Progenitor cell of endocrine pancreas (in vitro differentiated cells): ENCODE measurements at places on chromosomes 7 and 10. TPM values are rescaled to one million over a fixed set of nuclear protein-coding genes. Genes with fewer than 3 reads are reported as not detected.

The UNC5B gene
- total RNA-seq = 3.7 and 6.0 TPM in 2 replicates

The PDE6C gene
- not detected in 2 replicates for total RNA-seq

The LRRC18 gene
- not detected in 2 replicates for total RNA-seq

The ERVW-1 gene
- not detected in 2 replicates for total RNA-seq

The LRRC4 gene
- total RNA-seq = 15.9 and 19.4 TPM in 2 replicates

- no peak overlapping the region for H3K27ac ChIP-seq
- DNase-seq = no peak
- H3K36me3 ChIP-seq = peaks cover 16% of the 10 kb centered on the region
- H3K4me3 ChIP-seq = no peak overlapping the region
- peaks cover 2% of the 10 kb centered on the region for H3K4me1 ChIP-seq
- H3K27me3 ChIP-seq = peaks cover 4% of the 10 kb centered on the region
Measured at GRCh38 chr7:111753968-111754367, 191.7 kb upstream of the IMMP2L start.

- no peak for DNase-seq
- no peaks in the 10 kb centered on the region for H3K27me3 ChIP-seq
- H3K27ac ChIP-seq = no peak overlapping the region
- H3K4me3 ChIP-seq = no peak overlapping the region
Measured at GRCh38 chr10:66591865-66592264, 334.0 kb upstream of the LRRTM3 start.

DNA sequence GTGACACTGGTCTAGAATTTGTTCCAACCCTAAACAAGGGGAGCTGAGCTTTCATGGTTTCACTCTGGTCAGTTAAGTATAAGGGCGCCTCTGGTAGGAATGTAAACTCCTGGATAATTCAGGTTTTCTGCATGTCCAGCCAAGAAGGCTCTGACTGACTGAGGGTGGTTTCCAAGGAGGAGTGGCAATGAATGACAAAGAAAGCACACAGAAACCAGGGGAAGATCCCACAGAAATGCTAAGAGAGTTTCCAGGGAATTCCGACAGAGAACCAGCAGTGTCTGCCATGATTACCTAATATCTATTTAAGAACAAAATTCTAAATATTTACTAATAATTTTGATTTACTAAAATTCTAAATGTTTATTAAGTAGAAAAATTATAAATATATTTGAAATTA lies 27.3 kb upstream of the NRG3 start:
- no peak for DNase-seq
- H3K4me3 ChIP-seq = no peak overlapping the region
- H3K27me3 ChIP-seq = peaks cover 4% of the 10 kb centered on the region
- no peaks in the 10 kb centered on the region for H3K4me1 ChIP-seq
- no peaks in the 10 kb centered on the region for H3K36me3 ChIP-seq

DNA sequence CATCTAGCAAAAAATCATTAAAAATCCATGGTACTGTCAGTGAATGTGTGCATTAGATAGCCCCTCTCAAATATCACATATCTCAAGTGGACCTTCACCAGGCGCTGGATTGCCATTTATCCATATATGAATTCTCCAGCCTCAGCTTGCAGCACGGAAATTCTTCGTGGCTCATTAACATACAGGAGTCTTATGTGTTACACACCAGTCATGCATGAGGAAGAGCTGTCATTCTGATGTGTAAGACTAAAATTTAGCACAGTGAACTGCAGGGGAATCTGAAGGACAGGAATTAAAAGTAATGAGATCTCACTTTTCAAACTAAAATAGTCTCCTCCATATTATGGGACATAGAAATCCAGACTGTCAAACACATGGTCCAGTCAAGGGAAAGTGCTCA lies 542.4 kb upstream of the DPP6 start:
- H3K4me3 ChIP-seq = no peak overlapping the region
- H3K27me3 ChIP-seq = no peaks in the 10 kb centered on the region
- H3K4me1 ChIP-seq = no peaks in the 10 kb centered on the region
- peaks cover 2% of the 10 kb centered on the region for H3K36me3 ChIP-seq

DNA sequence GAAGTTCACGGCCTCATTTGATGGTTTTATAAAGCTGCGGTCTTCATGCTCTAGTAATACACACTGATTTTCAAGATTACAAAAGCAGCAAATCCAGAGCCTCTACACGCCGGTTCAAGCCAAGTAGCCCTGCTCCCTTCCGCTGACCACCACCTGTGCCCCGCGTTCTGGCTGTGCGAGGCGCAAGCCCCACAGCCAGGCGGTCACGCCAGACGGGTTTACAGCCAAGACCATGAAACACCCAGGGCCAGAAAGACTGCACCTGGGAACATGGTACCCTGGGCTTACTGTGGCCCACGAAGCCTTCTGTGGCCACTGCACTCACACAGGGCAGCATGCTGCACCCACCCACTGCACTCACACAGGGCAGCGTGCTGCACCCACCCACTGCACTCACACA lies 33.6 kb downstream of the GPER1 start:
- peaks cover 9% of the 10 kb centered on the region for H3K36me3 ChIP-seq
- no peaks in the 10 kb centered on the region for H3K27me3 ChIP-seq
- H3K27ac ChIP-seq = no peak overlapping the region
- H3K4me3 ChIP-seq = no peak overlapping the region
- no peaks in the 10 kb centered on the region for H3K4me1 ChIP-seq

DNA sequence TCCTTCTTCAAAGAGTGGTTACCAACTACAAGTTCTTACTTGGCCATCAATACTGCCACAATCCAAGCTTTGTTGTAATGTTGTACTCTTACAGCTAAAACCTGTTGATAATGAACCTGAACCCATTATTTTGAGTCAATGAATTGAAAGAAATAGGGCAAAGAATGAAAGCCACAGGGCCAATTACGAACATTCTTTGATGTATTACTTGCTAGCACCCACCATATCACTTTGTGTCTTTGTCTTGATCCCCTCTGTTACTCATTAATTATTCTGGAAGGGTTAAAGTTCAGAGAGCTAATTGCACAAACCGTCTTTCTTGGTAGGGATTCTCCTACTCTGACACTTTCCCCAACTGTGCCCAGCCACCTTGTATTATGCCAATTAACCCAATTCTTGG lies 53.2 kb upstream of the TFEC start:
- no peaks in the 10 kb centered on the region for H3K27me3 ChIP-seq
- no peaks in the 10 kb centered on the region for H3K36me3 ChIP-seq
- H3K4me1 ChIP-seq = peaks cover 2% of the 10 kb centered on the region
- no peak overlapping the region for H3K27ac ChIP-seq

GRCh38 chr10:2509081-2509531 lies 558.2 kb upstream of the PFKP start:
- no peak overlapping the region for H3K4me3 ChIP-seq
- H3K4me1 ChIP-seq = peaks cover 8% of the 10 kb centered on the region
- DNase-seq = no peak
- H3K27me3 ChIP-seq = peaks cover 5% of the 10 kb centered on the region
- no peak overlapping the region for H3K27ac ChIP-seq

- no peak overlapping the region for H3K27ac ChIP-seq
- H3K36me3 ChIP-seq = no peaks in the 10 kb centered on the region
- H3K4me1 ChIP-seq = no peaks in the 10 kb centered on the region
- H3K27me3 ChIP-seq = no peaks in the 10 kb centered on the region
- no peak overlapping the region for H3K4me3 ChIP-seq
- no peak for DNase-seq
Measured at GRCh38 chr10:70515035-70515667, 36.6 kb downstream of the PALD1 start.

GRCh38 chr10:35335133-35336083 lies 901 bp upstream of the CCNY start:
- peaks cover 6% of the 10 kb centered on the region for H3K36me3 ChIP-seq
- DNase-seq = no peak
- no peaks in the 10 kb centered on the region for H3K27me3 ChIP-seq
- H3K4me3 ChIP-seq = peak overlapping the region; percentile 90
- peak overlapping the region; percentile 94 for H3K27ac ChIP-seq

GRCh38 chr10:52615756-52616394 lies 156.7 kb downstream of the MBL2 start:
- H3K4me3 ChIP-seq = no peak overlapping the region
- H3K4me1 ChIP-seq = no peaks in the 10 kb centered on the region
- peaks cover 3% of the 10 kb centered on the region for H3K27me3 ChIP-seq
- H3K27ac ChIP-seq = no peak overlapping the region
- DNase-seq = no peak

DNA sequence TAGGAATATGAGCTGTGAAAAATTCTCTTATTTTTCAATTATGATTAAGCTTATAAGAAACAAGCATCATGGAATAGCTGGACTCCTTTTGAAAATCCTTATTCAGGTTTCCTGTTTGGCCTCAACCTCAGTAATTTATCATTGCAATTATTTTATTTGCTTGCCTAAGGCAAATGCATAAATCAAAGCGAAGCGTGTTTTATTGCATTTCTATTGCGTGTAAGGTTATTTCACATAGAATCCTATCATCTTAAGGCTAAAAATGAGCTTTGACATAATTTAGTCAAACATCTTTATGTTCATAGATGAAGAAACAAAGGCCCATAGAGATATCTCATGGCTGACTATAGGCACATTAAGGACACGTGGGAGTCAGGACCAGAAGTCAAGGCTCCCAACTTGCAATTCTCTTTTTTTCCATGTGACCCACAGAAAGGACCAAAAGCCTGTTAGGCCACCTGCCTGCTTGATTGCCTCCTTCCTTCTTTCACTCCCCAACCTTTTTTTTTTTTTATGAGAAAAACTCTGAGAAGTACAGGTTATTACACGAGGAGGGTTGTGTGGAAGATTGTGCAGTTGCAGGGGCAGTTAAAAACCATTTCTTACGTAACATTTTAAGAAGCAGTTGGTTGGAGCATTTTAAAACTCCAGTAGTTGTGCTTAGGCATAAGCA lies 261.0 kb downstream of the HDAC9 start:
- no peak for DNase-seq
- H3K36me3 ChIP-seq = no peaks in the 10 kb centered on the region
- peaks cover 6% of the 10 kb centered on the region for H3K4me1 ChIP-seq
- no peak overlapping the region for H3K27ac ChIP-seq
- no peak overlapping the region for H3K4me3 ChIP-seq
- no peaks in the 10 kb centered on the region for H3K27me3 ChIP-seq

- no peak for DNase-seq
- H3K27me3 ChIP-seq = no peaks in the 10 kb centered on the region
- H3K27ac ChIP-seq = no peak overlapping the region
- H3K4me1 ChIP-seq = no peaks in the 10 kb centered on the region
- no peak overlapping the region for H3K4me3 ChIP-seq
Measured at GRCh38 chr7:64373017-64373416, 59.3 kb downstream of the ZNF736 start.

DNA sequence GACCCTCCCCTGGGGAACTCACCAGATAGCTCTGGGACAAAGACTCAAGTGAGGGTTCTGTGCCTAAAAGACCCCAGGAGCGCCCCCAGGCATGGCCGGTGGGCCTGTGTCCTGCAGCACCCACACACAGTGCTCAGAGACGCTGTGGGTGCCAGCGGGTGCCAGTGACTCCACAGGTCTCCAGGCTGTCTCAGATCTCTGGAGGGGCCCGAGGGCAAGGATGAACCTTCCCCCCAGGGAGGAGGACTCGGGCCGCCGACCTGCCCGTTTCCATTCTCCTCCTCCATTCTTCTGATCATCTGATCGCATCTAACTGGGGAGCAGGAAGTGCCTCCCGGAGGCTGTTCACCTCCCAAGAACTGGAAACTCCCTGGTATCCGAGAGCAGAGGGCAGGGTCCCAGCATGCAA lies 980 bp downstream of the ADAM8 start:
- no peak overlapping the region for H3K27ac ChIP-seq
- DNase-seq = no peak
- no peaks in the 10 kb centered on the region for H3K36me3 ChIP-seq
- H3K4me3 ChIP-seq = peak overlapping the region; percentile 31
- peaks cover 24% of the 10 kb centered on the region for H3K4me1 ChIP-seq
- H3K27me3 ChIP-seq = no peaks in the 10 kb centered on the region

DNA sequence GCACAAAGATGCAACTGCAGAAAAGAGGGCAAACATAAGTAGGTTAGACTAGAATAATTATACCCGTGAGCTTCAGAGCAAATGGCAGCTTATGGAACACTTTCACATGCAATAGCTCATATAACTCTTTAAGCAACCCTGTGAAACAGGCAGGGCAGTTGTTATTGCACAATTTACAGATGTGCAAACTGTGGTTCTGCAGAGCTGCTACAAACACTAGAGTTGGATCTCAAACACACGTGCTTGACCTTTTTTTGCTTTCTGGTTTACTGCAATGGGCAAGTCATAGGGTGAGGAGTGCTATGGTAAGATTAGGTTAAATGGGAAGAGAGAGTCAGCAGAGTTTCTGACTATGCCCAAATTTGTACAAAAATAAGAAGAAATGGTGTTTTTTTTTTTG lies 610.8 kb downstream of the GATA3 start:
- H3K4me1 ChIP-seq = no peaks in the 10 kb centered on the region
- no peak for DNase-seq
- H3K36me3 ChIP-seq = no peaks in the 10 kb centered on the region
- no peak overlapping the region for H3K4me3 ChIP-seq
- H3K27ac ChIP-seq = no peak overlapping the region
- H3K27me3 ChIP-seq = no peaks in the 10 kb centered on the region

GRCh38 chr10:130250127-130250526 lies 113.9 kb downstream of the GLRX3 start:
- H3K4me1 ChIP-seq = no peaks in the 10 kb centered on the region
- no peak for DNase-seq
- H3K4me3 ChIP-seq = no peak overlapping the region
- no peaks in the 10 kb centered on the region for H3K36me3 ChIP-seq

- H3K27me3 ChIP-seq = no peaks in the 10 kb centered on the region
- H3K4me1 ChIP-seq = peaks cover 19% of the 10 kb centered on the region
- no peak for DNase-seq
- no peak overlapping the region for H3K4me3 ChIP-seq
Measured at GRCh38 chr7:8290645-8291308, 28.8 kb upstream of the ICA1 start.

GRCh38 chr7:16695621-16696237 lies 49.7 kb downstream of the BZW2 start:
- H3K4me3 ChIP-seq = no peak overlapping the region
- H3K27me3 ChIP-seq = no peaks in the 10 kb centered on the region
- peaks cover 6% of the 10 kb centered on the region for H3K4me1 ChIP-seq
- no peak overlapping the region for H3K27ac ChIP-seq
- DNase-seq = peak; percentile 15

GRCh38 chr10:119104654-119105015 lies 722 bp downstream of the DENND10 start:
- H3K36me3 ChIP-seq = peaks cover 6% of the 10 kb centered on the region
- H3K27me3 ChIP-seq = no peaks in the 10 kb centered on the region
- DNase-seq = peak; percentile 18

DNA sequence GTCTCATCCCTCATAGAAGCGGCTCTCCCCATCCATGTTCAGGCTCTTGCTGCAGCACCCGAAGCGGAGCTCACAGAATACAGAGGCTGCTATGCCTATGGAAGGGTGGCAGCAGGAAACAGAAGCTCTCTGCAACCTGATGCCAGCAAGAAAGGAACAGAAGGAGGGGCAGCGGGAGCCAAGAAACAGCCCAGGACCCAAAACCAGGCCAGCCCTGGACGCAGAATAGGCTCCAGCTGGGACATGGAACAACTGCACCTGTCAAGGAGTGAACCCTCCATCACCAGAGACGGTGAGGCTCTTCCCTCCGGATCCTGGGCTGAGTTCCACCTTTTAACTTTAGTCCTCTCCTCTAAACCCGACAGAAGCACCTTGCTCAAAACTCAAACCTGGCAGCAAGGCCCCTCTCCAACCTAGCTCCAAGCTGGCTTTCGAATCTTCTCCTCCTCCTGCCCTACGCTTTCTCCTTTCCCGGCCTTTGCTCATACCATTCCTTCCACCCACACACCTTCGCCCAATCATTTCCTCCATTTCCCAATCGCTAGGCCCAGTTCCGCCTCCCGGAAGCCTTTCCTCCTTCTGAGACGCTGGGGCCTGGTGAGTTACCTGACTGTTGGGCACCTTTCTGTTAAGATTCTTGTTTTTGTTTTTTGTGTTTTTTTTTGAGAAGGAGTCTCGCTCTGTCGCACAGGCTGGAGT lies 122.8 kb upstream of the ZNF92 start:
- H3K4me1 ChIP-seq = peaks cover 6% of the 10 kb centered on the region
- no peaks in the 10 kb centered on the region for H3K27me3 ChIP-seq
- peak overlapping the region; percentile 91 for H3K4me3 ChIP-seq
- no peaks in the 10 kb centered on the region for H3K36me3 ChIP-seq
- no peak for DNase-seq
- H3K27ac ChIP-seq = no peak overlapping the region
